ENCODE measurements at places on chromosomes 4 and X. TPM values are rescaled to one million over a fixed set of nuclear protein-coding genes. Genes with fewer than 3 reads are reported as not detected.
A peak's percentile ranks its signal among the peaks of the same experiment; 100 is the strongest.

GRCh38 chr4:24054910-24055309, 165.1 kb upstream of the PPARGC1A start:
- DNase-seq: no peak

GRCh38 chr4:90419124-90419711, 292.0 kb downstream of the CCSER1 start:
- DNase-seq: no peak

GRCh38 chr4:41844327-41844726, 90.9 kb upstream of the TMEM33 start:
- DNase-seq: no peak

The ELF4 gene
- total RNA-seq: 0.90 TPM

- no peak for DNase-seq
Observed at GRCh38 chr4:139988863-139989765, 164.9 kb downstream of the MAML3 start.

GRCh38 chr4:98510757-98511517, 147.5 kb downstream of the TSPAN5 start:
- no peak for DNase-seq

The DHRSX gene
- 15.1 TPM for total RNA-seq

DNA sequence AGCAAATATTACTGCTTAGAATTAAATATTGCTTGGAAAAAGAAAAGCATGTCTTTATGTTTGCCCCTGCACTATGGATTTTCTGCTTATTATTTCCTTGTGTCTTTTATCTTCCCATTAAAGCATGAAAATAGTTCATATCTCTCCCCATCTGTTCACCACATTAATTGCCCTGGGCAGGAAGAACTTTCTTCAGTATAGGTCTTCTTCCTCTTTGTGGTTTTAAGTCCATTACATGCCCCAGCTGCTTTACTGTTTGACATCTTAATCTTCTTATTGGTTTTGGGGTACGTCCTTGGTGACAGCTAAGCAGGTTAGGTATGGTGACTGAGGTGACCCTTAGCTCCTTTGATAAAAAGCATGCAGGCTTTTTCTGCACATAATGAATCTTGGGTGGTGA, 157.3 kb downstream of the AASDH start:
- no peak for DNase-seq

DNA sequence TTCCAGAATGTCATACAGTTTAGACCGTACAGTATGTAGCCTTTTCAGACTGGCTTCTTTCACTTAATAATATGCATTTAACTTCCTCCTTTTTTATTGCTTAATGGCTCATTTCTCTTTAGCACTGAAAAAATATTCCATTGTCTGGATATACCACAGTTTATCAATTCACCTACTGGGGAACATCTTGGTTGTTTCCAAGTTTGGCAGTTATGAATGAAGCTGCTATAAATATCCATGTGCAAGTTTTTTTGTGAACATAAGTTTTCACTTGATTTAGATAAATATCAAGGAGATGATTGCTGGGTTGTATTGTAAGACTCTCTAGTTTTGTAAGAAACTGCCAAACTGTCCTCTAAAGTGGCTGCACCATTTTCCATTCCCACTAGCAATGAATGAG, 375.5 kb downstream of the PCDH18 start:
- DNase-seq: no peak

- no peak for DNase-seq
Observed at GRCh38 chr4:184064877-184065276, 152.8 kb downstream of the ENPP6 start.

- DNase-seq: peak; percentile 73
Observed at GRCh38 chr4:1209821-1210220, 37.4 kb upstream of the SPON2 start.

DNA sequence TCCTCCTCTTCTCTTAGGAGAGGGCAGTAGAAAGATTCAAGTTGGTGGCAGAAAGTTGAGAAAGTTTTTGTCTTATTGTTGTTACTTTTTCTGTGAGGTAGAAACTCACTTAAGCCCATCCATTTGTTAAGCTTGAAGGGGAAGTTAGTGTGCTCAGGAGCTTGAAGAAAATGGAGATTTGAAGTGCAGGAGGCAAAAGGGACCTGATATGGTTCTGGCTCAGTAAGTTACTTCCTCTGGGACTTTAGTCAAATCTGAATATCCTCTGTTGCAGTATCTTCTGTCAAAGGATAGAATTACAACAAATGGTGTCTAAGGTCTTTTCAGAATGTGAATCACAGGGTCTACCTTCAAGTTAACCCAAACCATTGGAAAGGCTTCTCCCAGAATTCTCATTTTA, 46.2 kb downstream of the CXCL13 start:
- DNase-seq: no peak

DNA sequence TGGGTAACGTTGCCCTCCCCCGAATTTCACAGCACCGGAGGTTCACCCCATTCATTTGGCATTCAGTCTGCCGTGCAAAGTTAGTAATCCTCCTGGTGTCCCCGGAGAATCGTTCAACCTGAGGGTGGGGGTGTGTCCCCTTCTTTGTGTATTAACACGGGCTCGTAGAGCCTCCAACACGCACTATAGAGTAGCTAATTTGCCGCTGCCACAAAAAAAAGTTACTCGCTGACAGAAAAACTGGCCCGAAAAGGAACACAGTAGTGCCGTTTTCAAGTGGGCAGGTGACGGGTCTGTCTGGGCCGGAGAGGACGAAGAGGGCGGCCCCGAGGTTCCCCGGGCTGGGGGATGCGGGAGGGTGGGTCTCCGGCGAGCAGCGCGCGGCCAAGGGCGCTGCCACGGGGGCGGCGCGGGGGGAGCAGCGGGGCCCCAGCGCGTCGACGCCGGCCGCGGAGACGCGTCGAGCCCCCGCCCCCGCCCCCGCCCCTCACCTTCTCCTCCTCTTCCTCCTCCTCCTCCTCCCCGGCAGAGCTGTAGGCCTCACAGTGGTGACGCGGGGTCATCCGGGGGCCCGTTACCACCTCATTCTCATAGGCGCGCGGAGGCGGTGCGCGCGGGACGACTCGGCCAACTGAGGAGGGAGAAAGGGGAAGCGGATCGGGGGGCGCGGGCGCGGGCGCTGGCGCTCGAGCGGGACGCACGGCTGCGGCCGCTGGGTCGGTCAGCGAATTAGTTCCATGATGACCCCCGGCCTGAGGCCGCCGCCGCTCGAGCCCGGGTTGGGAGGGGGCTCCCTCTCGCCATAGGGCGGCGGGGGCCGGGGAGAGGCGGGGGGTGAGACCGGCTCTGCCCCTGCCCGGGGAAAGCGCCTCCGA, 571 bp downstream of the CCNI start:
- peak; percentile 29 for DNase-seq

DNA sequence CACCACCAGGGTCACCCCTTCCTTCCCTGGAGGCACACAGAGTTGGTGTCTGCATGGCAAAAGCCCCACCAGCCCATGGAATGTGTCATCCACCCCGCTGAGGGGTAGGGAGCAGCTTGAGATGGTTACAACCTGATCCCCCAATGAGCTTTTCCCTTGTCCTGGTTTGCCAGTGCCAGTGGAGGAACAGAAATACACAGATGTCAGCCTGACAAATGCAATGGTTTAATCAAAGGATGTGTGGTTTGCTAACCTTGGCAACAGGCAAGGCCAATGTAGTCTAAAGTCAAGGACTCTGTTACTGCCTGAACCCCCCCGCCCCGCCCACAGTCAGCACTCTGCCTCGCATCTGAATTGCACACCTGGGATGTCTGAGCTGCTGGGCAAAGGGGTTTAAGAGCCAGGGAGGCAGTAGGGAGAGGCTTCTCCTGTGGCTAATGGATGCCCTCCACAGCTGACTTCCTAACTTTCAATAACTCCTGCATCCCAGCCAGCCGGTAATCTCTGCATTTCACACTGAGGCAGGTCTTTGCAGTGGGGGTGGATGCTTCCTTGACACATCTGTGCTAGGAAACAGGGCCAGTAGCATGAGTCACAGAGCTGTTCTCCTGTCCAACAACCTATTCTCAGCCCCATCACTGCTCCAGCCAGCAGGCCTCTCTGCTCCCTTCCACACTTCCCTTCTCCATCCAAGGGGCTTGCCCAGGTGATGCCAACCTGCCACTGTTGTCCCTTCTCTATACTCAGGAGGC, 137.5 kb downstream of the AMMECR1 start:
- DNase-seq: no peak

DNA sequence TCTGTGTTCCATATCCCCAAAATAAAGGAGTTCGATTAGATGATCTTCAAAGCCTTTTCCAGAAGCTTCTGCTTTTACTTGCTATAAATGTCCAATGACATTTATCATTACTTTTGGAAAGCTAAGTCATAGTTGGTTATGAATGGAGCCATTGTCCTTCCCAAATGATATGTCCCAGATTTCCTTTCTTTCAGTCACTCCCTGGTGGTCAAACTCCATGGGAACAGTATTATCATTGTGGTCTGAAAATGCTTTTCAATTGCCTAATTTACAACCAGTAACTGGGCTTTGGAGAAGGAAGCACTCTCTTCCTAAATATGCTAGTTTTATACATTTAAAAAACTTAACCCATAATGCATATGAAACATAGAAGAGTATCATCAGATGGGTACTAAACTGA, 571.5 kb upstream of the AMOT start:
- no peak for DNase-seq

The LPAR4 gene
- total RNA-seq: 1.8 TPM

DNA sequence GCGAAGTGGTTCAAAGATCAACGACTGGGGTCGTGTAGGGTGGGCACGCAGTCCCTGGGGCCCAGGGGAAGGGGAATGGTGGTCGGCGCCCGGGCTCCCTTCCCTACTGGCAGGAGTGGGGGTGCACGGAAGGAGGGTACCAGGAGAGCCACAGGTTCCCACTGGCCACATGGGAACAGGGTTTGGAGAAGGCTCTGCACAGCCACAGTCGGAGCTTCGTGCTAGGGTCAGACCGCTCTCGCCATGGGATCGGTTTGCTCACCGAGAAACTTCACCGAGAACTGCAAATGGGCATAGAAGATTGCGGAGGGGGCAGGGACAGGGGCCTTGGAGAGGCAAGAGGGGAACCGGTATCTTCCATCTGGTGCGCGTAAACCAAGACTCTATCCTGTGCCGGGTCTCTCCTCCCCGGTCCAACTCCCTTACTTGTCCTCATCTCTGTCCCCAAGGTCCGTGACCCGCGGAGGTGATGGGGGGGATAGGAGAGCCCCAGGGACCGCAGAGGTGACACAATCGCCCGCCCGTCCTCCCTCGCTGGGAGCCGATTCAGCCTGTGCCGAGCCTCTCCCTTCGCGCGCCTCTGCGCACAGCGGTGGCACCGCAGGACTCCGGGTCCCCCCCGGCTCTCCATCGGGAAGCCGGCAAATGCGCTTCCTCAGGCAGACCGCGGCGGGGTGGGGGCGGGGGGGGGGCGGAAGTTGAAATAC, 1.0 kb downstream of the SCD5 start:
- DNase-seq: peak; percentile 74

- DNase-seq: no peak
Observed at GRCh38 chr4:156481845-156482244, 489.8 kb downstream of the PDGFC start.

The APOOL gene
- total RNA-seq: 32.4 TPM

GRCh38 chr4:2172627-2173231, 69.2 kb downstream of the HAUS3 start:
- DNase-seq: no peak

The GSX2 gene
- total RNA-seq: 1.6 TPM
